Activated CD4-positive, alpha-beta T cell treated with anti-CD3 and anti-CD28 coated beads, Interleukin-2, amount 10 ng/mL, durations not matched to agents 7 days and 5 days (primary cell): ENCODE measurements at places on chromosomes 16 and 17. TPM values are rescaled to one million over a fixed set of nuclear protein-coding genes. Genes with fewer than 3 reads are reported as not detected.

GRCh38 chr17:16989230-16989952 is 17.5 kb upstream of the TNFRSF13B start:
- peak; percentile 58 for DNase-seq

- no peak for DNase-seq
Observed at GRCh38 chr16:88805887-88806393, 2.4 kb downstream of the CDT1 start.

DNA sequence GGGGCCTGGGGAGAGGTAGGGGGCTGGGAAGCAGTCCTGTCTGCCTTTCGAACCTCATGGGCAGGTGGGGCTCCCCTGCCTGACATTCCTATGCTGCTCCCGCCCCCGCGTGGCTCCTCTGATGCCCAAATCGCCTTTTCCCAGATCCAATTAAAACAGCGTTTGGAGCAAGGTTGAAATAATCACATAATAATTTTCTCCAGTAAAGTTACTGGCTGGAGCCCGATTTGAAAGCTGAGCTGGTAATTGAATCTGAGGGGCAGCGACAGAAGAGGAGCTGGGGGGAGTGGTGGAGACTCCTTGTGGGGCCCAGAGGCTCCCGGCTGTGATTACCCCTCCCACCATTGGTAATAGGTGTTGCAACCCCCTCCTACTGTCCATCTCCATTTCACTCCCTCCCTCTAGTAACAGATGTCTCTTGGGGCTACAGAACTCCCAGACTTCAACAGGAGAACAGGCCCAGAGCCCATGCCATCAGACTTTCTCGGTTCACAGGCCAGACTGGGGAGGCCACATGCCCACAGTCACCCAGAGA is 38.9 kb upstream of the C1QL1 start:
- no peak for DNase-seq

GRCh38 chr17:50331085-50331791 is 14.7 kb upstream of the XYLT2 start:
- DNase-seq: no peak

The KRTAP1-5 gene
- total RNA-seq: not detected

DNA sequence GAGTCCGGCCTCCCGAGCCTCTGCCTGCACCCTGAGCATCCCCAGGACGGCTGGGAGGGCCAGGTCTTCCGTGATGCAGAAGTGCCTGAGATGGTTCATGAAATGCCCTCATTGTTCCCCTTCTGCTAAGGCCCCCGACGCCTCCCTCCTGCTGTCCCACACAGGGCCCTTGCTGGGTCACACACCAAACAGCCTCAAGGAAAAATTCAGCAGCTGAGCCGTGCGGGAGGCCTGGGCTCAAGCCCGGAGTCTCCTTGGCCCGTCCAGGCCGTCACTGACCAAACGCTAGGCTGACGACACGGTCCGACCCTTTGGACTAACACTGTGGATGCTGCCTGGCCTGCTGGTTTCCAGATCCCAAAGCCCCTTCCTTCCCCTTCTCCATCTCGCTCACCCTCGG is 90.2 kb downstream of the RTN4RL1 start:
- no peak for DNase-seq

- DNase-seq: no peak
Observed at GRCh38 chr16:9818702-9819101, 363.5 kb downstream of the GRIN2A start.

GRCh38 chr16:57412584-57412983 is 8.0 kb downstream of the CCL17 start:
- no peak for DNase-seq

The SLFN12 gene
- total RNA-seq: 11.7 TPM

GRCh38 chr17:929586-929985 is 50.0 kb downstream of the NXN start:
- no peak for DNase-seq

DNA sequence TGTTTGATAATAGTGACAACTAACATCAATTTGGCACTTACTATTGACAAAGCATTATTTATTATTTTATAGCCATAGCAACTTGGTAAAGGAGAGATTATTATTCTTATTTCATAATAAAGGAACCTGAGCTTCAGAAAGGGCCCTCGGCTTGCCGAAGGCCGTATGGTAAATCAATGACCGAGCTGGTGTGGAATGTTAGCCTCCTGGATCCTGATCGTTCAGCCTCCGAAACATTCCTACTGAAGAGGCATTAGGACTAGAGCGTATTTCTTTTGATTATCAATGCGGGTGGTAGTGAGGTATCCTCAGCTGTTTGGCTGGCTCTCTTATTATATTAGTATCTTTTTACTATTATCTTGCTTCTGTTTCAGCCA is 199.3 kb upstream of the TBX2 start:
- DNase-seq: no peak

The COG8 gene
- 32.9 TPM for total RNA-seq

The CAPNS2 gene
- not detected for total RNA-seq

- DNase-seq: no peak
Observed at GRCh38 chr17:4769628-4770027, 2.1 kb upstream of the TM4SF5 start.

The RNF166 gene
- total RNA-seq: 234 TPM

DNA sequence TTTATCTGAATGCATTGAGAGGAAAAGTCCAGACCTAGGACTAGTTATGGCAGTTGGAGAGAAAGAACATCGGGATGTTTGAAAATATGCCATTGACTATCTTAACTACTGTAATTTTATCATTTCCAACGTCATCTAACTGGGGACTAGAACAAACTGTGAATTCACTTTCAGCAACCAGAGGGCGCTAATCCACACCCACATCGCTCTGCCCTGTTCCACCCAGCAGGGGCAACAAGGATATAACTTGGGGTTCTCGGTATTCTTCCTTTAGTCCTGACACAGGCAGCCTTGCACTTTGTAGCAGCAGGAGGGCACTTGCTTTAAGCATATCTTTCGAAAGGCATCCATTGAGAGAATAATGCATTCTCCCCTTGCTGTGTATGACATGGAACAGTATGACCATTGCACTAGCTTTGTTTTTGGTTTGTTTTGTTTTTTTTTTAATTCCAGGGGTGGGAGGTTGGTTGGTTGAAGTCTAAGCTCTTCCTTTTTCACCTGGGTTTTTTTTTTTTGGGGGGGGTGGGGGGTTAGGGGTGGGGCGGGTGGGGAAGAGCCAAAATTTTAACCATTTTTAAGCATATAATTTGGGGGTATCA is 31.5 kb downstream of the SIAH1 start:
- peak; percentile 76 for DNase-seq
